ENCODE measurements at places on chromosomes 3 and 15. TPM values are rescaled to one million over a fixed set of nuclear protein-coding genes. Genes with fewer than 3 reads are reported as not detected.

The LYZL4 gene
- total RNA-seq, result not detected

The SEMA3F gene
- total RNA-seq, result 10.4 TPM

The MOBP gene
- total RNA-seq, result not detected

The SLC28A2 gene
- not detected for total RNA-seq

The SERPINI2 gene
- total RNA-seq, result not detected

The ACTC1 gene
- total RNA-seq, result not detected

The LMAN1L gene
- not detected for total RNA-seq

The TRAK1 gene
- 18.7 TPM for total RNA-seq

The TMEM212 gene
- not detected for total RNA-seq

The GADL1 gene
- total RNA-seq, result not detected

The SAXO2 gene
- 0.06 TPM for total RNA-seq

The PP2D1 gene
- total RNA-seq, result not detected

The EFHB gene
- total RNA-seq, result 4.4 TPM

The MST1R gene
- 0.34 TPM for total RNA-seq

The NANOGP8 gene
- not detected for total RNA-seq

The SSUH2 gene
- not detected for total RNA-seq

The NOX5 gene
- 0.10 TPM for total RNA-seq

The CNTN4 gene
- total RNA-seq, result not detected

The CNTN6 gene
- total RNA-seq, result not detected

The ATP2B2 gene
- total RNA-seq, result not detected

The TYRO3 gene
- total RNA-seq, result 9.1 TPM

The OR5K2 gene
- total RNA-seq, result not detected

The BUB1B gene
- 1.6 TPM for total RNA-seq

The EXD1 gene
- not detected for total RNA-seq

The GPR171 gene
- total RNA-seq, result not detected

The IL17RD gene
- total RNA-seq, result 1.00 TPM

The ARIH1 gene
- 35.8 TPM for total RNA-seq

The FBXW12 gene
- total RNA-seq, result not detected

The GCHFR gene
- total RNA-seq, result 5.8 TPM

The RPL39L gene
- 9.3 TPM for total RNA-seq

The SPSB4 gene
- not detected for total RNA-seq

The SAMMSON gene
- not detected for total RNA-seq

The BFSP2 gene
- not detected for total RNA-seq

The GAP43 gene
- 4.9 TPM for total RNA-seq

The RETNLB gene
- total RNA-seq, result not detected

The NAALADL2 gene
- total RNA-seq, result 6.6 TPM
